HFFc6 (cell line): ENCODE measurements at places on chromosomes 3 and 15. TPM values are rescaled to one million over a fixed set of nuclear protein-coding genes. Genes with fewer than 3 reads are reported as not detected.

DNA sequence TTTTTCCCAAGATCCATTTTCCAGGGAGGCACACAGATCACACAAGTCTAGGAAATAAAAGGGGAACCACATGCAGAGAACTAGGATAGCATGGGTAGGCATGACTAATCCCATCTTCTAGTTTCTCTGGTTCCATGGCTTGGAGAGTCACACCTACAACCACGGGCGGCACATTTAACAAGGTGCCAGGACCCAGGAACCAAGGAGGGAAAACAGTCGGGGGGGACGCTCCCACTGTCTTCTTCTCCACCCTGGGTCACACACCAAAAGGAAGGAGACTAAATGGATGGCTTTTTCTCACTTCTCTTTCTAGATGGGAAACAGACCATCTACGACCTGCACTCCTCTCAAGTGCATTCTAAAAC is 4.6 kb upstream of the SMCO1 start:
- DNase-seq = no peak

GRCh38 chr15:74962671-74963070 is 6.1 kb upstream of the RPP25 start:
- no peak for DNase-seq

The CRYGS gene
- total RNA-seq = 0.80 to 1.1 TPM (median 0.87 TPM) in 3 replicates

GRCh38 chr3:127258733-127259132 is 29.1 kb downstream of the PRR20G start:
- DNase-seq = no peak

DNA sequence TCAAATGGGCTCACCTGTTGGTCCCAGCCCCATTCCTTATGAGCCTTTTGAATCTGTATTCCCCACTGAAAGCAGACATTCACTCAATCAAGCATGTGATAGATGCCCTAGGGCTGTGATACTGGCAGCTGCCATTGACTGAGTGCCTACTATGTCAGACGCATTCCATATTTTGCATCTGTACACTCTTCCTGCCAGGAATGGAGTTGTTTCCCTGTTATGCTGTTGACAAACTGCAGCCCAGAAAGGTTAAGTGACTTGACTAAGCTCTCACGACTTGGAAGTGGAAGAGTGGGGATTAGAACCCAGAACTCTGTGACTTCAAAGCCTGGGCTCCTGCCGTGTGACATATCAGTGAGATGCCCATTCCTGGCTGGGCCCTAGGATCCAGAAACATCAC is 211.4 kb downstream of the RPLP1 start:
- no peak for DNase-seq

GRCh38 chr15:37104424-37104981 is 4.2 kb upstream of the MEIS2 start:
- DNase-seq = no peak

The RGMA gene
- 0.07 to 0.25 TPM (median 0.18 TPM) in 3 replicates for total RNA-seq

DNA sequence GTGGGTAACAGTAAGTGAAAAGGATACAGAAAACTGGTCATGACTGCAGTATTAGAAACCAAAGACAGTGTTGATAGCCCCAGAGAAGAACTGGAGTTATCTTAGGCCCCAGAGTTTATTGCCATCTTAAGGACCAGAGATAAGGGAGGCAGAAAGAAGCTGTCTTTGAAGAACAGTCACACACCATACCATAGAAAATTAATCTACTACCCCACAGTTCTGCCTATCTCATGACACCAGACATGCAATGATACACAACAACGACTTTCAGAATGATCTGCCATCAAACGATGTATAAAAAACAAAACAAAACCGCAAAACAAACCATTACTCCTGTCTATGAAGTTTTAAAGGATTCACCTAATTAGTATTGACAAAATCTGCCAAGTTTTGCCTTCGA is 9.6 kb downstream of the CPOX start:
- no peak for DNase-seq

The SLC28A1 gene
- total RNA-seq = not detected in 3 replicates

The CYP11A1 gene
- 0.27 TPM in 1 of 3 replicates, not detected in the others for total RNA-seq

GRCh38 chr3:171088964-171089754 is 62.6 kb upstream of the SLC2A2 start:
- DNase-seq = peak; percentile 84

DNA sequence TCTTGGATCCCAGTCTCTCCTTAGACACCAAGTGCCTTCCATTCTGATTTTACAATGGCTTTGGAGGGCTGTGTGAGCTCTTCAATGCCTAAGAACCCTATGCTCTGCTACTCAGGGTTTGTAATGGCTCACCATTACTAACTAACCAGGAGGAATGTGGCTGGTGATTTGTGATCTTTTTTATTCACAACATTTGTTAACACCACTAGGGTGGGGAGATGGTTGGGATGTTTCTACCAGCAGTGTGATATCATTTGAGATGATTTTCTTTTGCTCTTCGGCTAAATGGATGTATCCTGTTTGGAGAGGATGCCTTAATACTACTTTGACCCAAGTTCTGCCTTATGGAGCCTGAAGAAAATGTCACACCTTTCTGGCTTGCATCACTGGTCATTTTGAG is 226.9 kb downstream of the MFSD1 start:
- no peak for DNase-seq

GRCh38 chr3:121735047-121735696 is 14.4 kb downstream of the GOLGB1 start:
- DNase-seq = no peak

- no peak for DNase-seq
These were observed 14.9 kb upstream of the SELENOT start for GRCh38 chr3:150588027-150588830.

The LRRC34 gene
- 0.18 to 0.90 TPM (median 0.84 TPM) in 3 replicates for total RNA-seq

The ISLR2 gene
- not detected in 3 replicates for total RNA-seq

GRCh38 chr3:117589454-117589853 is 879.9 kb downstream of the TUSC7 start:
- no peak for DNase-seq

GRCh38 chr3:159994182-159994581 is 5.5 kb downstream of the IL12A start:
- peak; percentile 37 for DNase-seq

DNA sequence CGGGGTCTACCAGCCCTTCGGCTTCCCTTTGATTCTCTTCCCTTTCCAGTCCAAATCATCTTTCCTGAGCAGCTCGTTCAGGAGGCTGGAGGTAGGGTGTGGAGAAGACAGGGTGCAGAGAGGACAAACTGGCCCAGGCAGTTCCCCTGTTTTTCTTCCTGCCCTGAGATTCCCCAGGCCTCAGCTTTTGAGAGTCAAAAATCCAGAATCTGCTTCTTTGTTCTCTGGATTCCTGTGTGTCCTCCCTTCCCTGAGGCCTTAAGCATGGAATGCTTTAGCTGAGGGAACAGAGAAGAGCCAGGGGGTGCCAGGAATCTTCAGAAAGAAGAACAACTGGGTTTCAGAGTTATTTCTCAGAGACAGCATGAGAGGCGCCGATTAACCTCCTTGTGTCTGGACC is 26.7 kb upstream of the LRTM1 start:
- DNase-seq = peak; percentile 18

DNA sequence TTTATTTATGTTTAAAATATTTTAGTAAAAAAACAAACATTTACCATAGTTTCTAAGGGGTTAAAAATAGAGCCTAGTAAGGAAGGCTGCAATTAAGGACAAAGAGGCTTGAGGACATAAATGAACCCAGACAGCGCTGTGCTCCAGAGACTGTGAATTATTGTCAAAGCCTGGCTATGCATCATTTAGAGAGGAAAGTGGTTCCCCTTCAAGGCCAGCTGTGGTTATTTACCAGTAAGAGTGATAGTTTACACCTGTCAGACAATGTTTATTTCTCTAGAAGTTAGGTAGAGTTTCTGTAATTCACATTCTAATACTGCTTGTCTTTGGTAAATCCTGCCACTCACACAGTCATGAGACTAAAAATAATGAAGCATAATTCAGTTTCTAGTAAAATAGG is 32.4 kb upstream of the PIK3R4 start:
- DNase-seq = no peak

DNA sequence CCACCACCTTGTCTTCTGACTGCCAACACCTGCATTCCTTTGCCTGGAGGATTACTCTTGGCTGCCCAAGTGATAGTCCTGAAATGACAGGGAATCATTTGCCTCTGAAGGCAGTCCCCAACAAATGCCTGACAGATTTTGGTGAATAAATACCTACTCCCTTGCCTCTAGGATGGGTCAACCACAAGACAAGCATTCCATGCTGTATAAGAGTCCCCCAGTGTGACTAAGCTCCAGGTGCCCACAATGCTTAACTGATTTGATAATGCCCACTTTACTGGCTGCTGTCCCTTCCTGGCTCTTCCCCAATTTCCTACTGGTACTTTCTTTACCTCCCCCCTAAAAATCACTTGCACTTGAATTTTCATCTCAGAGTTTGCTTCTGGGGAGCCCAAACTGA is 14.8 kb downstream of the THRB start:
- no peak for DNase-seq

The GADL1 gene
- not detected in 3 replicates for total RNA-seq

- peak; percentile 73 for DNase-seq
These were observed 212.0 kb downstream of the MINAR1 start for GRCh38 chr15:79644091-79644490.

GRCh38 chr3:2898591-2899353 is 211.4 kb downstream of the IL5RA start:
- no peak for DNase-seq

The CPB1 gene
- not detected in 3 replicates for total RNA-seq

The NDUFB4 gene
- total RNA-seq = 190 and 206 TPM in 2 replicates

The ALS2CL gene
- total RNA-seq = 2.5 to 3.9 TPM (median 3.3 TPM) in 3 replicates

DNA sequence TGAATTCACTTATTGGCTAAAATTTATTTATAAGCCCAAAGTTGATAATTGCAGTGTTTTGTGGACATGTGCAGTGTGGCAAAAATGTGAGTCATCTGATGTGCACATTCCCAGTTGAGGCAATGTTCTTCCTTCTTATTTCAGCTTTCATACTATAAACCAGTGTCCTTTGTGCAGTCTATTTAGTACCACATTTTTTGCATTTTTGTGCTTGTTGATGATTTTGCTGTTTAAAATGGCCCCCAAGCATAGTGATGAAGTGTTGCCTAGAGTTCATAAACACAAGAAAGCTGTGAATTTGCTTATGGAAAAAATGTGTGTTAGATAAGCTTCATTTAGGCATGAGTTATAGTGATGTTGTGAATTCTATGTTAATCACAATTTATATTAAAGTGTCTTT is 19.4 kb upstream of the IL20RB start:
- peak; percentile 39 for DNase-seq

- no peak for DNase-seq
These were observed 28.5 kb upstream of the SPTBN5 start for GRCh38 chr15:41922353-41922752.

GRCh38 chr3:61945657-61946056 is 384.3 kb downstream of the PTPRG start:
- no peak for DNase-seq

The MORC1 gene
- not detected in 2 replicates for total RNA-seq

The C3orf20 gene
- not detected in 3 replicates for total RNA-seq

The DENND6A gene
- total RNA-seq = 9.0 to 11.9 TPM (median 10.8 TPM) in 3 replicates

GRCh38 chr15:48803877-48804276 is 7.0 kb downstream of the CEP152 start:
- no peak for DNase-seq

The PLEKHO2 gene
- 23.0 to 26.1 TPM (median 23.1 TPM) in 3 replicates for total RNA-seq

DNA sequence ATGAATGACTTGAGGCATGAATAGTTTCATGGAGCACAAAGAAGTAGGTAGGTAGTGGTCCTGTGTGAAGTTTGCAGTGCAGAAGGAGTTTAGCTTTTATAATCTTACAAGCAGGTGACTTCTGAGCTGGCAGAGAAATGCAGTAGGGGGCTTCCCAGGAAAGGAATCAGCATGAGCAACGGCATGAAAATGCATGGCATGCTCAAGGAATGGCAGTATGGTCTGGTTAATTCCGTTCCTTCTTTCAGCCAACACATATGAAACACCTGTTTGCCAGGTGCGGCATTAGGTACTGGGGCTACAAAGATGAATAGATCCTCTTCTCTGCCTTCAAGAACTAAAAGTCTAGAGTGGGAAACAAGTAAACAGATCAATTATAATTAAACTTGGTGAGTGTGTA is 138.0 kb upstream of the BHLHE40 start:
- DNase-seq = no peak

The TRPM1 gene
- total RNA-seq = 0.03 TPM in 1 of 3 replicates, not detected in the others

GRCh38 chr15:64947211-64947610 is 35.5 kb downstream of the ANKDD1A start:
- DNase-seq = no peak

GRCh38 chr15:52097180-52097579 is 15.4 kb downstream of the BCL2L10 start:
- DNase-seq = no peak

DNA sequence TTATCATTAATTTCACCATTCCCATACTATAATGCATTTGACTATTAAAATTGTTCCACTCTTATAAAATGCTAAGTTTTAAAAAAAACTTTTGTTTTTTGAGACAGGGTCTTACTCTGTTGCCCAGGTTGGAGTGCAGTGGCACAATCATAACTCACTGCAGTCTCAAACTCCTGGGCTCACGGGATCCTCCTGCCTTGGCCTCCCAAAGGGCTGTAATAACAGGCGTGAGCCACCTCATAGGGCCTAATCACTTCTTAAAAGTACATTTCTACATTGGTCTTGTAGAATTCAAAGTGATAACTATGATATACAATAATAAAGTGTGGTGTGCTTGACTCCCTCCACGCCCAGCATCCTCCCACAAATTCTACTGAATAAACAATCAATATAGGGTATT is 3.0 kb downstream of the DENND4A start:
- DNase-seq = no peak

GRCh38 chr15:85611361-85611760 is 183.4 kb downstream of the KLHL25 start:
- DNase-seq = no peak

The DPPA4 gene
- total RNA-seq = 0.11 to 1.9 TPM in 2 of 3 replicates, not detected in the other

- DNase-seq = peak; percentile 70
These were observed 11.9 kb downstream of the GRM2 start for GRCh38 chr3:51718547-51719409.

The PPP2R3A gene
- 21.2 to 24.0 TPM (median 23.6 TPM) in 3 replicates for total RNA-seq

DNA sequence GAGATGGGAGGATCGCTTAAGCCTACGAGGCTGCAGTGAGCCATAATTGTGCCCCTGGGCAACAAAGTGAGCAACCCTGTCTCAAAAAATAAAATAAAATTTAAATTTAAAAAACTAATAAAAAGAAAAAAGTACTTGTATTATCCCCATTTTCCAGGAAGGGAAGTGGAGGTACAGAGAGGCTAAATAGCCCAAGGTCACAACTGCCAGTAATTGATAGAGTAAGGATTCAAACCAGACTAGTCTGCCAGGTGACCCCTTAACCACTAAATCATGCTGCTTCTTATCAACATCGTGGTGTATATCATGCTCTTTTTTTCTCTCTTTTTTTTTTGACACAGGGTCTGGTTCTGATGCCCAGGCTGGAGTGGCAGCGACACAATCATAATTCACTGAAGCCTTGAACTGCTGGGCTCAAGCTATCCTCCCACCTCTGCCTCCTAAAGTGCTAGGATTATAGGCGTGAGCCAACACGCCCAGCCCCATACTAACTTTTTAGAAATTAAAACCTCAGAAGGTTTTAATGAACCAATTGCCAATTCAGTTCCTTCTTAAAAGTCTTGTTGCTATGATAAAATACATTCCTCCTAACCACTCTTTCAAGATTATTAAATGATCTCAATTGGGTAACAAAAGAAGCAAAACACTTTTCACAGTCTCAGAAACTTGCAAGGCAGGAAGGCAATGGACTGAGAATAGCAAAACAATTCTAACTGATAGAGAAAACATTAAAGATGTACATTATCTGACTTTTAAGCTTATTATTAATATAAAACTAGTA is 30.5 kb downstream of the HERC1 start:
- no peak for DNase-seq
